ENCODE measurements at places on chromosomes 1 and 21.

DNA sequence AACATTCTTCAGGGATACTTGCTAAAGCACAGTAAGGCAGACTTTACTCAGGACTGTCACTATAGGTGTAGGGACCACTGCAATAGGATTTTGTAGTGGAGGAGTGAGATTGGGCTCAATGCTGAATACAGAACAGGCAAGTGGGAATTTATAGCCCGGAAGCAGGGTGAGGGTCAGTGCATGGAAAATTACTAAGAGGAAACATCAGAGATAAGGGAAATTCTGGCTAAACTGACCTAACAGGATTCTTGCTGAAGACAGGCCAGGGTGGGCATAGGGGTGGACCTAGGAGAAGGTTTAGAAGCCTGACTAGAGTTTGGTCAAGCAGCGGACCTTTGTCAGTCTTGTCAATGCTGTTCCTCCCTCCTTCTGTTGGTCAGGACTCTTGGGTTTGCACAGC, 20.8 kb upstream of the ZNF362 start:
- no peak for DNase-seq

- DNase-seq = no peak
These were observed 38.5 kb upstream of the LAX1 start for GRCh38 chr1:203726417-203726867.

DNA sequence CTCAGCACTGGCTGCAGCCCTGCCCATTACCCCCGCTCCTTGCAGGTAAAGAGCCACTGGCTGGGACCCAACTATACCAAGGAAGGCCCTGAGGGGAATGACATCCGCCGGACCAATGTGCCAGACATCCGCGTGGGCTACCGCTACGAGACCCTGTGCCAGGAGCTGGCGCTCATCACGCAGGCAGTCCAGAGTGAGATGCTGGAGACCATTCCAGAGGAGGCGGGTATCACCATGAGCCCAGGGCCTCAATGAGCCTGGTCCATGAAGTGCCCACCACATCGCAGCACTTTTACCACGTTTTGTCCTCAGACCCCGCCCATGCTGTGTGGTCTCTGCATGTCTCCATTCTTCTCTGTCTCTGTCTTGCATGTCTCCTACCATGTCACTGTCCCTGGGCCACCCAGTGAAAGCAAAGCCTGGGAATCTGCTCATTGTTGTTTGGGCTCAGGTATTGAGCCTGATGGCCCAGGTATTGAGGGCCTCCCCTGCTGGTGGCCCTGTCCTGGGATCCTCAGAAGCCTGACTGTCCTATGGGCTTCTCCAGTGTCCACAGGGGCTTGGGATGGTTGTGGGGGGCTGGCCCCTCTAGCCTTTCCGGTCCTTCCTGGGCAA, 11.4 kb downstream of the AMPD2 start:
- DNase-seq = no peak

GRCh38 chr1:26092422-26092821, 19.2 kb upstream of the PDIK1L start:
- DNase-seq = no peak

GRCh38 chr1:228050571-228051231, 31.8 kb upstream of the ARF1 start:
- DNase-seq = no peak

GRCh38 chr1:62184336-62184735, 10.3 kb upstream of the L1TD1 start:
- DNase-seq = no peak

DNA sequence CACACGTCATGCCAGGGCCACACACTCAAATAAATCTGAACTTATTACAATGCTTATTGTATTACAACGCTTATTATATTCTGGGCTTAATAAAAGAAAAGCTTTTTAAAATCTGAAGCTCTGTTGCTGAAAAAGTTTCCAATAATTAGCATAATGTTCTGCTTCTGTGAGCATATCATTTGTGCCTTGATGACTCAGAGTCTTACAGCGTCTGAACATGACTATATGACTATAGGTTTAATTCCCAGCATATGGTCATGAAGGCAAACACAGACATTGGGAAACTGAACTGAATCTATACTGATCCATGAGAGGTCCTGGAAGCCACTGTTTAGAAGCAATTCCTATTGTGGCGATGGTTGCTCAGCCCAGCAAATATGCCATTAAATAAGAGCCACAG, 66.3 kb downstream of the SIM2 start:
- DNase-seq = no peak

DNA sequence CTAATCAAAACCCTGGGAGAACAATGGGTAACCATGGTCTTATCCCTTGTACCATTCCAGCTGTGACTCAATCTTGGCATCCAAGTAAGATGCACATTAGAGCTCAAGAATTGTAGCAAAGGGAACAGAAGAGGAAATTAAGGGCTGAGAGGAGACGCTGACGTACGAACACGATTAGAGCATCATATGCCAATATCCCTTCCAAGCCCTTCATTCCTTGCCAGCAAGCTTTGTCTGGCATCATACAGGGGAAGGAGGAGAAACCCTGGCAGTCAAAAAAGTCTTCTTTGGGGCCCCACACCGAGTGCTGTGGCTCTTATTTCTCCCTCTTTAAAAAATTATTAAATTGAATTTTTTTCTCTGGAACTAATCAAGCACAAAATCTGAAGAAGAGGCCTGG, 120.9 kb downstream of the ASTN1 start:
- no peak for DNase-seq

- DNase-seq = no peak
These were observed 5.0 kb downstream of the SLC19A1 start for GRCh38 chr21:45537111-45537745.

DNA sequence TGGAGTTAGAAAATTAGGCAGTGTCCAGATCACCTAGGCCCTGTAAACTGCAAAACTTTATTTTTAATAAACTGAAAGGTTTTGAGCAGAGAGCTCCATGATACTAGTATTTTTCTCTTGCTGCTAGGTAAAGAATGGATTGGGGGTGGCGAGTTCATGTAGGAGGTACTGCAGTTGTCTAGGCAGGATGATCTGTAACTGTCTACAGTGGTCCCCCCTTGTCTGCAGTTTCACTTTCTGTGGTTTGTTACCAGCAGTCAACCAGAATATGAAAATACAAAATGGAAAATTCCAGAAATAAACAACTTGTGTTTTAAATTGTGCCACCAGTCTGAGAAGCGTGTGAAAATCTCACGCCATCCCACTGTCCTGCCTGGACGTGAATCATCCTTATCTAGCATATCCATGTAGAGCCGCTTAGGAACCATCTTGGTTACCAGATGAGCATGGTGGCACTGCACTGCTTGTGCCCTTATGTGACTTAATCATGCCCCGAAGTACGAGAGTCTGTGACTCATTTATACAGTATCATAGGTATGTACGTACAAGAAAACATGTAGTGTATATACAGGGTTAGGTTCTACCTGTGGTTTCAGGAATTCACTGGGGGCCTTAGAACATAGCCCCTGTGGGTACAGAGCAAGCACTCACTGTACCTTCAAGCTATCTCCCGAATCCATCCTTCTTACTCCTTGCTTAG, 94.2 kb downstream of the AHCTF1 start:
- DNase-seq = no peak

GRCh38 chr21:46128106-46128932, 27.1 kb downstream of the FTCD start:
- no peak for DNase-seq

DNA sequence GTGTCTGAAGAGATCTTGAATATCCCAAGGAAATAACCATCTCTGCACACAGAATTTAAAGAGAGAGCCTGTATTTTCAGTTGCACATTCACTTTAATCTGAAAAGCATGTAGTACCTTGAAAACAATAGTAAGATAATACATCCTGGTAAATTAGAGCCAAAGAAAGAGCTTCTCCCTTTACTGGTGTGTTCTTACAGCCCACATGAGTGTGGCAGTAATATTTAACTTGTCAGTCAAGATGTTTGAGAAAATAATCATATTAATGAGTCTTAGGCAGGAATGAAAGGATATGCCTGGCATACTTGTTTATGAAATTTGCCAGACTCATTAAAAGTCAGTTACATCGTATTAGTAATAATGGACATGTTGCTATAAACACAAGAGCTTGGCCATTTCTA, 908.4 kb upstream of the ADGRL4 start:
- DNase-seq = no peak

- no peak for DNase-seq
These were observed 48.8 kb downstream of the DUSP10 start for GRCh38 chr1:221693087-221693486.

GRCh38 chr1:116347696-116348095, 25.3 kb upstream of the ATP1A1 start:
- no peak for DNase-seq
